ENCODE measurements at places on chromosomes 7 and 10.

DNA sequence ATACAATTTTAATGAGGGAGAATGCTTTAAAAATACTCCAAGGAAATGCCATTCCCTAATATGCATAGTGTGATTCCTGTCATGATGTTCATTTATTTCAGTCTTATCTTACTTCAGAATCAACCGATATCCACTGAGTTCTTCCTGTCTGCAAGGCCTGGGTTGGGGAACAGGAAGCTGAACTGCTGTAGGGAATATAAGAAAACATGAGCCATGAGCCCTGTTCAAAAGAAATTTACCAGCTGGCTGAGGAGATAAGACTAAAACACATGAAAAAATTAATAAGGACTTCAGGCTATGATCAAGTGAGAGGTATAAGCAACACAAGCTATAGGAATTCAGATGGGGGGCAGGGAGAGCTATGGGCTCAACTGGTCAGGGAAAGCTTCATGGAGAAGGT is 184.7 kb downstream of the PLPP4 start:
- DNase-seq: peak; percentile 96

GRCh38 chr10:13961097-13961496 is 369.6 kb downstream of the FRMD4A start:
- DNase-seq: no peak

DNA sequence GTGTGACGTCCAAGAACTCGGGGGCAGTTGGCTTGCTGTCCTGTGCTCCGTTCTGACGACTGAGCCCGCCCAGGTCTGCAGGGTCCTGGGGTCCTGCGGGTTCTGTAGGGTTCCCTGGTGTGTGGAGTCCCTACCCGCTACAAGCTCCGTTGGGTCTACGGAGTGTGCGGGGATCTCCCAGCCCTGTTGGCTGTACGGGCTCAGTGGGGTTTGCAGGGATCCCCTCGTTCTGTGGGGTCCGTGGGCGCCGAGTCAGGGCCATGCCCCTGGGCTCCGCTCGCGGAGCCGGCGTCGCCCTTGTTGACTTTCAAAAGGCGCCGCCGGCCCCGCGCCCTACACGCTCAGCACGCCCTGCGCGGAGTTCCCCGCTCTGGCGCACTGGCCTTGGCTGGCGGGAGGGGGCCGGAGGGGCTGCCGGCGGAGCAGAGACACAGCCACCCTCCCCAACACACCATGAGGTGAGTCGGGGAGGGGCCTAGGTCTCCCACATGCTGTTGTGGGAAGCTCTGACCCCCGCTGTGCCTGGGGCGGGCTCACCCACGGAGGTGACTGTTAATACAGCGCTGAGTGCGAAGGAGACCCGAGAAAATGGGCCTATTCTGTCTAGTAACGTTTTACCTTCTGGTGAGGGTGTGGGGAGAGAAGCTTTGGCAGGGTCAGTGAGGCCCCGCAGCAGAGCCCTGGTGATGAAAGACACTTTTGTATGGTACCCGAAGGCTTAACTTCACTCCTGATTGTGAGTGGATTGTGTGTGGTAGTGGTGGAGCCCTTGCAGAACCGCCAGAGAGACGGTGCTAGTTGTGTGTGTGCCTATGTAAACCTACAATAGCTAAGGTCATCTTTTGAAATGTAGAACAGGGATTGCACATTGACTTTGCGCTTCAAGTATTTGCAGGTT is 8.1 kb downstream of the TASOR2 start:
- peak; percentile 88 for DNase-seq

DNA sequence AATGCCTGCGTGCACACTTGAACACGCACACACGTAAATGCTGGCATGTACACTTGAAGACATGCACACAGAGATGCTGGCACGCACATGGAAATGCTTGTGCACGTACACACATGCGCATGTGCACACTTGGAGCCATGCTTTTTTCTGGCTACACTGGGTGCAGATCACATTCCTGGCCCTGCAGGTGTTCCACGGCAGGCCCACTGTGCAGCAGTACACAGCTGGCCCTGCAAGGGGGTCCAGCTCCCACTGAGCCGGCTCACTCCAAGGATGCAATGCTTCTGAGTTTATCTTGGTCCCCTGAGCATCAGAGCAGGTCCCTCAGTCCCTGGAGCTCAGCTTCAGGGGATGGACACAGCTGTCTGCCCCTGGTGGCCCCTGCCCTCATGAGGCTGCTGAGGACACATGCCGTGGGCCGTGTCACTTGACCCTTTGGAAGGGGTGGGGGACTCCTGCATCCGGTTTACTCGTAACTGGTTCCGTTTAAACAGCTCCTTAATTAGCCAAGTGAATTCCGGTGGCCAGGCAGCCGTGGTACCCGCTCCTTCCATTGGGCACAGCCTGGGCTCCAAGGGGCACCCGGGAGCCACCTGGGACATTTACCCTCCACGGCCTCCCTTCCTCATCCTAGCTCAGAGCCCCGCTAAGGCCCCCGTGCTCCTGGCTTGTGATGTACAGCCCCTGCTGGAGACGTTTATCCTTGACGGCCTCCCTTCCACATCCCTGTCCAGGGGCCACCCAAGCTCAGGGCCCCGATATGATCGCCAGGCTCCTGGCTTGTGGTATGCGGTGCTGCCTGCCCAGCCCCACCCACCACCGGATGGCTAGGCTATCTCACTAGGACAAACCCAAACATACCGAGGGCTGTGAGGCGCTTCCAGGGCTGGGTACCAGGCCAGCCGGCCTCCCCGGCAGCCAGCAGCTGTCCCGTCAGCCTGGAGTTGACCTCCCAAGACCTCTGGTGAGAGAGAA is 39.5 kb upstream of the DPYSL4 start:
- no peak for DNase-seq

- DNase-seq: no peak
Measured at GRCh38 chr10:9860045-9860444, 1157.6 kb upstream of the CELF2 start.

- peak; percentile 49 for DNase-seq
Measured at GRCh38 chr10:1109795-1110673, 53.8 kb downstream of the WDR37 start.

GRCh38 chr7:31058122-31058521 is 6.0 kb downstream of the ADCYAP1R1 start:
- peak; percentile 58 for DNase-seq

DNA sequence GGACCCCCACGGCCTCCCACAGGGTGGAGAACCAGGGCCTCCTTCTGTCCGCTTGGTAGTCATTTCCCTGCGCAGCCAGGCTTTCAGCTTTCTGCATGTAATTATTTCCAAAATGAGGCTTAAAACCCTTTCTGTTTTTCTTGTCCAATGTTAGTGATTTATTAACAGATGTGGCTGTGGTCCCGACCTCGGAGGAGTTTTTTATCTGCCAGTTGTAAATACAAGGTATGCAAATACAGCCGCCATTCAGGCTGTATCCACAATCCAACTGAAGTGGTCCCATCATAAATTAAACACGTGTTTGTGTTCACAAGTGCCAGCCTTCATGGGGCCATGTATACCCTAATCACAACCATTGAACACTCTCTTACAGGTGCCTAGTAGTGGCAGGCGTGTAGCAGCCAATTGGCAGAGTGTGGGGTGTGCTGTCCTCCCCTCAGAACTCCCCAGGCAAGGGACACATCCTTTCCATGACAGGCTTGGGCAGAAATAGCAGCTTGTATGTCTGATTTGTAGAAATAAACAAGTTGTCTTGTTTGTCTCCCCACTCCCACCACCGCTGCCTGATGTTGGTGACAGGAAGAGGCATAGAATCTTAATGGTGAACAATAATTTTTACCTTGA is 251.3 kb upstream of the MKI67 start:
- DNase-seq: no peak

DNA sequence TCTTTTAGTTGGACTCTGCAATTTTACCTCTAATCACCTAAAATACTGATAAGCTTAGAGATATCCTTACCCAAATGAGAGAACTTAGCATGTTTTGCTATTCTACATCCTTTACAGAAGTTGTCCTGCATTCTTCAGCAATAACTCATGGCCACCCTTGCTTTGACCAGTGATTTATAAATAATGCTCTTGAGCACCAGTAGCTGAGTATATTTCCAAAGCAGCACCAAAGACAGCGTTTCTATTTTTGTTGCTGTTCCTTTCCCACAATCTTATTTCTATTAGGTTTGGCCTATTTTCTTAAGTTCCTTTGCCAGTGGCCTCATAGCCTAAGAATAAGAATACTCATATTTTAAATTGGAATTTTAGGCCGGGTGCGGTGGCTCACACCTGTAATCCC is 15.0 kb downstream of the ARPC1A start:
- DNase-seq: no peak

DNA sequence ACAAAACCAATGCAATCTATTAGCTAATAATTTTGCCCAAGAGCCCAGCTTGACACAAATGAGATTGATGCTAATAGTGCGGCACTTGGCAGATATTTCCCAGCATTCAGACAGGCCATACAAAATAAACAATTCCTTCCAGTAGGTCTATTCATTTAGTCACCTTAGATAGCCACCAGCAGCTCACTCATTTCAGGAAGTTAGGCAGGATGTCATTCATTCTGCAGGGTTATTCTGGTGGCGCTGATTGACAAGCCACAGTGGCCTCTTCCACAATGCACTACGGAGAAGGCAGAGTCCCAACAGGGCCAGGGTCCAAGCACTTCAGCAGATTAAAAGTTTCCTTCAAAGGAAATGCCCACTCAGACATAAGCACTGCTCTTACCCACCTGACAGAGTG is 55.8 kb downstream of the PIK3AP1 start:
- DNase-seq: peak; percentile 80

GRCh38 chr10:128843972-128844371 is 623.1 kb upstream of the MGMT start:
- DNase-seq: peak; percentile 29

- no peak for DNase-seq
Measured at GRCh38 chr10:34297541-34298345, 517.4 kb downstream of the PARD3 start.

- no peak for DNase-seq
Measured at GRCh38 chr10:97256356-97256755, 36.1 kb downstream of the ARHGAP19 start.

GRCh38 chr7:16743236-16743635 is 10.3 kb upstream of the TSPAN13 start:
- DNase-seq: no peak

DNA sequence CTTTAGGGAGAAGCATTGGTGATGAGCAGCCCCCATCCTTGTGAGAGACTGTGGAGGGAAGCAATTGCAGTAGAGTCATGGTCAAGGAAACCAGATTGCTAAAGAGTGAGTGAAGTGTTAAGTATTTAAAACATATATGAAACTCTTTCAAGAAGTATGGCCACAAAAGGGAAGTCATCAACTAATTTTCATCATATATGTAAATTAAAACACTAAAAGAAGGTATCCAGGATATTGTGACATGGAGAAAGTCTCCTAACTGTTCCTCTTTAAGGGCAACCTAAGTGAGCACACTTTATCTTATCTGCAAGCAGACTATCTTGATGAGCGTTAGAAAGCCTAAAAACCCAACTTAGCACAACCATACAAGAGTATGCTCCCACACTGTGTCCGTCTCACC is 69.7 kb downstream of the CD36 start:
- peak; percentile 6 for DNase-seq

DNA sequence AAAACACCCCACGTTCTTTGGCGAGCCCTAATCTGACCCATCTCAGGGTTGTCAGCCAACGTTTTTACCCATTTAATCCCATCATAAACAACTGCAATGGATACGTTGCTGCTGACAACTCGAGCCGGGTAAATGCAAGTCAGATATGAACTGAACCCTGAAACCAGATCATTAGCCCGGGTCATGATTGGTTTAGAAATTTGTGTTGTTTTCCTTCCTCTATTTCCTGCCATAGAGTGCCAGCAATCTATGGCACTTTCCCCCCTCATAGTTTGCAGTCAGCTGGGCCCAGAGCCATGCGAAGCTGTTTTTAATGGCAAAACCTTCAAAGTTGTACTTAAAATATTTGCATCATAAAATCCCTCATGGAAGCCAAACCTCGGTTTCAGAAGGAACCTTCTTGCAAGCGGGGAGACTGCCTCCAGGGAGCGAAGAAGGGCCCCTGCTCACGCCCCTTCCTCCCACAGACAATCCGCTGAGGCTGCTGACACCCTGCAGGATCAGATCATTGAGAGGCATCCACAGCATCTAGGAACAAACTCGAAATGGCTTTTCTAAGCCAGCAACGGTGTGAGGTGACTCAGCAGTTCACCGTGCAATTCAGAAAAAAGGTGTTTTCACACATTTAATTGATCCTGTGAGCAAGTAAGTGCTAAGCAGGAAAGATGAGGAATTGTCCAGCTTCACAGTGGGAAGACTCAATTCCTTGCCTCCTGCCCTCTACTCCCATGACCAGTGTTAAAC is 710.1 kb downstream of the PARD3 start:
- no peak for DNase-seq

DNA sequence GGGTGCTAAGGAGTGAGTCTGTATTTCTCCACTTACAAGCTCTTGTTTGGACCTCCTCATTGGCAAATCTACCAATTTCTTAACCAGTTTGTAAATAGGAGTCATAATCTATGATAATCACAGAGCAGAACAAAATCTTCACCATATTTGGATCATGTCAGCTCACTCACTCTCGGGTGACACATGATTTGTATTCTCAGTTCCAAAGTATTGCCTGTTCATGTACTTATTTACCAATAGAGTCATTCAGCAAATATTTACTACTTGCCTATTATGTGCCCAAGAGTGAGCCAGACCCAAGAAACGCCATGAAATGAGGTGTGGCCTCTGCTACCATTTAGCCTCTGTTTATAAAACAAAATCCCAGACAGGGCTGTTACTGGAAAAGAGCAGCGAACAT is 114.8 kb downstream of the TSPAN12 start:
- no peak for DNase-seq

GRCh38 chr7:133124974-133125373 is 43.1 kb upstream of the CHCHD3 start:
- DNase-seq: no peak

DNA sequence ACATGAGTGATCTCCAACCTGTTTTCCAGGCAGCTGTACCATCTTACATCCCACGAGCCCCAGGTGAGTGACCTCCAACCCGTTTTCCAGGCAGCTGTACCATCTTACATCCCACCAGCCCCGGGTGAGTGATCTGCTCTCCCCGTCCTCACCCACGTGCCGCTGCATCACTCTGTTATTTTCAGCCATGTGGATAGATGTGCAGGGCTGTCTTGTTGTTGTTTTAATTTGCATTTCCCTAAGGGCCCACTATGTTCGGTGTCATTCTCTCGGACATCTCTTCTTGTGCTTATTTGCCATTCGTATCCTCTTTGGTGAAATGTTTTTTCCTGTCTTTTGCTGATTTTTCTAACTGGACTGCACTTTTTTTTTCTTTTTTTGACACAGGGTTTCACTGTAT is 17.9 kb upstream of the LARP4B start:
- no peak for DNase-seq

- DNase-seq: no peak
Measured at GRCh38 chr7:146937836-146938235, 821.2 kb downstream of the CNTNAP2 start.

GRCh38 chr7:110835218-110835617 is 255.7 kb upstream of the LRRN3 start:
- no peak for DNase-seq

GRCh38 chr7:76356823-76357222 is 2.0 kb downstream of the YWHAG start:
- DNase-seq: peak; percentile 77

GRCh38 chr7:102282465-102283362 is 4.0 kb upstream of the SH2B2 start:
- no peak for DNase-seq

- no peak for DNase-seq
Measured at GRCh38 chr10:69846293-69846921, 44.7 kb downstream of the COL13A1 start.

Measured in common myeloid progenitor, CD34-positive (primary cell).